Fibroblast of skin of left quadriceps (primary cell): ENCODE measurements at places on chromosomes 12 and 14.

GRCh38 chr12:82765971-82766705 is 79.4 kb downstream of the TMTC2 start:
- no peak for DNase-seq

DNA sequence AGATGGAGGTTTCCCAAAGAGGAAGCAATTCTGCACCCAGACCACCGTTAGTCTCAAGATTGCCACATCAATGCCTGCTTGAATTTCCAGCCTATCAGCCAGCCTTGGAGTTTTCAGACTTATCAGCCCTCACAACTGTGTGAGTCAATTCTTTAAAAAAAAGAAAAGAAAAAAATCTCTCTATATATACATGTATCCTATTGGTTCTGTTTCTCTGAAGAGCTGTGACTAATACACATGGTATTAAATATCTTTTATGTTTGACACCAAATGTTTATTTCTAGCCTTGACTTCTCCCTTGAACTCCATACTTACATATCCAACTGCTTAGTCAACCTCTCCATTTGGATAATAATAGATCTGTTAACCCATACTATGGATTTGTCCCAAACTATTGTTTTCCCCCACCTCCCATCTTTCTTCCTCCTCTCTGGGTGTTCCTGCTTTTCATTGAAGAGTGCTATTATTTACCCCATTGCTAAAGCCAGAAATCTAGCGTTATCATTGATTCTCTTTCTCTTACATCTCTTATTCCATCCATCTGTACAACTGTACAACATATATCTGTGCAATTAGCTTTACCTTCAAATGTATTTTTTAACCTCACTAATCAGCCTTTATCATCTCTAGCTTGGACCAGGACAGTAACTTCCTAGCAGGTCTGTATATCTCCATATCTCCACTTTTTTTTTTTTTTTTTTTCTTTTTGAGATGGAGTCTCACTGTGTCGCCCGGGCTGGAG is 22.7 kb upstream of the EID3 start:
- peak; percentile 93 for DNase-seq

DNA sequence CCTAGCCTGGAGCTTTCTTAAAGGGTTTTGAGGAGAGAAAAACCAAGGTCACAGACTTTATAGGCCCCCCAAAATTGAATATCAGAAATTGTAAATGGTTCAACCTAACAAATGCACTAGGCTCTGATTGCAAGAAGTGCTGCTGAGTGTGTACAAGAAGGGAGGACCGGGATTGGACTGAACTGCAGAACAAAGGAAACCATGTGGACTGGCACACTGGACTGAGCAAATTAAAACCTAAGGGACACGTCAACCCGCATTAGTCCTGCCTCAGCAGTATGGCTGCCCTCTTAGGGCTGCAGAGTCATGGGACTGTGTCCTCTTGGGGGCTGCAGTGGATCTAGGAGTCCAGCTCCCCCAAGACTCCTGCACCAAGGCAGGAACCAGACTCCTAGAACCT is 842 bp upstream of the CISTR start:
- no peak for DNase-seq

GRCh38 chr14:20652996-20653975 is 11.8 kb upstream of the OR6S1 start:
- DNase-seq = no peak

GRCh38 chr14:104864267-104865080 is 594 bp upstream of the CEP170B start:
- DNase-seq = no peak

DNA sequence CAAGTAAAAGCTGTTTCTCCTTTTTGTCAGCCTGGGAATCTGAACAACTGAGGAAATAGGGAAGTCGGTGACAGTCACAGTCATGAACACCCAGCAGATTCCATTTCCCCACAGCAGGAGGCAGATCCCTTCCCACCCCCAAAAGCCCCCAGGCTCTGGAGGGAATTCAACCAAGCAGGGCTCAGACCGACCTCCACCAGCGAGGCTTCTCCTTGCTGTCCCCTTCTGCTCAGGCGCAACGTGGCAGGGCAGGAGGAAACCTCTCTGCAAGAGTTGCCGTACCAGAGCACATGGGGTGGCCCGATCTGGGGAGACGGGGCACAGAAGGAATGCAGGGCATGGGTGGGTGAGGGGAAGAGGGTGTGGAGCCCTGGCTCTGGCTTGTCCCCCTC is 319 bp downstream of the GALNT6 start:
- no peak for DNase-seq

DNA sequence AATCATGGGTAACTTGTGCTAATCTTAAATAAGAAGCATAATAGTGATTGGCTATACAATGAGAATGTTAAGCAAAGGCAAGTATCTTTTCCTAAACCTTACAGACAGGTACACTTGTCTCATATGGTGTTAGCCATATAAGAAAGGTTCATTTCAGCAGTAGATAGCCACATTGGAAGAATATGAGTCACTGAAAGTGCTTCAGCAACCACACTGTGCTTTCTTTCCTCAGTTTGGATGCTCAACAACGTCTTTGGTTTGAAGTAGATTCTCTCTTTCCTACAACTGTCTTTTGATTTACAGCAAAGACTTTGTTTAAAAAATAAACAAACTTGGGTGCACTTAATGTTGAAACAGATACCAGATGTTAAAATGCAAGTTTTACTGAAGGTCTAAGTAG is 8.9 kb downstream of the DDHD1 start:
- no peak for DNase-seq

- no peak for DNase-seq
Observed at GRCh38 chr14:51119411-51120051, 24.6 kb upstream of the TRIM9 start.

- DNase-seq = no peak
Observed at GRCh38 chr12:103960616-103961227, 5.0 kb upstream of the TDG start.

- no peak for DNase-seq
Observed at GRCh38 chr12:114732426-114733030, 48.6 kb upstream of the TBX3 start.

- DNase-seq = no peak
Observed at GRCh38 chr12:72586456-72586855, 314.3 kb downstream of the TRHDE start.

DNA sequence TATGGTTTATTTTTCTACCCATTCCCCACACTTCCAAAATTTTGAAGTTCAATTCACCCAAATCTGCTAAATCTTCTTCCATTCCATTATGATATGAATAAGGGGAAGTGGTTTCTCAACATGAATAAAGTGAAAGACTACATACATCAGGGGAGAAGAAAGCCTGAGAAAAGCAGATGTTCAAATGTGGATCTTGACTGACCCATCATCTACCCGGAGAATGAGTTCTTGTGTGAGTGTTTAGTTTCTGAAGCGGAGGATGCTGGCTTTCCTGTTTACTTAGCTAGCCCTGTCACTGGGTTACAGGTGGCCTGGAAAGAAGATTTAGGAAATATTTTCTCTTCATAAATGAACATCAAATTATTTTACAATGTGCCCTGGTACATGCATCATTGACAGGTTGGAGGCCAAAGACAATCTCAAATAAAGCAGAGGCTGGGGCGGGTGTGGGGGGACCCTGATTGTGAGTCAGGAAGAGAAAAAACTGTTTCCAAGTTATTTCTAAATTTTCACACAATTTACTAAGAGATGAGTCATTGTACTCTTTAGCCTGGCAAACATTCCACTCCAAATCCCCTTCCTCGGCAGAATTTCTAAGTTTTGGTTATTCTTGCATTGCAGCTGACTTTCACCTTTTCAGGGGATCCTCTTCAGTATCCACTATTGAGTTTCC is 135.6 kb downstream of the SLC25A21 start:
- no peak for DNase-seq

DNA sequence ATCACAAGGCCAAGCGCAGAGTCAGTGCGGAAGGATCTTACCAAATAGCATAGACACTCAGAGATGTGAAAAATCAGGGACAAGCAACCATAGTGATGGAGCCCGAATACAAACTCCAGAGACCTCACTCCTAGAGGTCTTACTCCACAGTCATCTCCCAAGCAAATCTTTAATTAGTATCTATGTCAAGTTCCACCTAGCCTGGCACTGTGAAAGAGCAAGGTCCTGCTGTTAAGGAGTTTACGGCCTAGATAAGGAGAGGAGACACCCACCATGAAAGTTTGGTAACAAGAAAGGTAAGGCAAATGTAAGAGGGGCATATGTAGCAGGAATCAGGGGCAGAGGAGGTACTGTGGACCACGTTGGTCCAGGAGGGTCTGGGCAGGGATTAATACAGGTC is 7.4 kb upstream of the PLEKHG6 start:
- DNase-seq = no peak

GRCh38 chr14:29865299-29865698 is 62.3 kb downstream of the PRKD1 start:
- no peak for DNase-seq

DNA sequence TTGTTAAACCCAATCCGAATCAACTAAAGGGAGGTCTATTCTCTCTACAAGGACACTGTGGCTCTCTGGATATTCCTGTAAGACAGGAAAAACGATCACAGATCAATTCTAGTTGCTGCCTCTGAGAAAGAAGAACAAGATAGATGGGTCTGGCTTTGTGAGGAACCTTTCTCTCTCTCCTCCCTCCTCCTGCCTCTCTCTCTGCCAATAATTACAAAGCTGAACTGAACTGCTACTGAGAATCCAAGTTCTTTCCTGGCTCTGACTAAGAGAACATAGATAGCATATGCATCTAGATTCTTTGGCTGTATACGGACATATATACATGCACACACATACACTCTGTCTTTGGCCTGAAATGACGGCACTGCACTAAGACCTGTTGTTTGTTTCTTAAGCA is 27.6 kb downstream of the ETV6 start:
- no peak for DNase-seq

GRCh38 chr12:67155863-67156262 is 113.3 kb upstream of the CAND1 start:
- peak; percentile 8 for DNase-seq

DNA sequence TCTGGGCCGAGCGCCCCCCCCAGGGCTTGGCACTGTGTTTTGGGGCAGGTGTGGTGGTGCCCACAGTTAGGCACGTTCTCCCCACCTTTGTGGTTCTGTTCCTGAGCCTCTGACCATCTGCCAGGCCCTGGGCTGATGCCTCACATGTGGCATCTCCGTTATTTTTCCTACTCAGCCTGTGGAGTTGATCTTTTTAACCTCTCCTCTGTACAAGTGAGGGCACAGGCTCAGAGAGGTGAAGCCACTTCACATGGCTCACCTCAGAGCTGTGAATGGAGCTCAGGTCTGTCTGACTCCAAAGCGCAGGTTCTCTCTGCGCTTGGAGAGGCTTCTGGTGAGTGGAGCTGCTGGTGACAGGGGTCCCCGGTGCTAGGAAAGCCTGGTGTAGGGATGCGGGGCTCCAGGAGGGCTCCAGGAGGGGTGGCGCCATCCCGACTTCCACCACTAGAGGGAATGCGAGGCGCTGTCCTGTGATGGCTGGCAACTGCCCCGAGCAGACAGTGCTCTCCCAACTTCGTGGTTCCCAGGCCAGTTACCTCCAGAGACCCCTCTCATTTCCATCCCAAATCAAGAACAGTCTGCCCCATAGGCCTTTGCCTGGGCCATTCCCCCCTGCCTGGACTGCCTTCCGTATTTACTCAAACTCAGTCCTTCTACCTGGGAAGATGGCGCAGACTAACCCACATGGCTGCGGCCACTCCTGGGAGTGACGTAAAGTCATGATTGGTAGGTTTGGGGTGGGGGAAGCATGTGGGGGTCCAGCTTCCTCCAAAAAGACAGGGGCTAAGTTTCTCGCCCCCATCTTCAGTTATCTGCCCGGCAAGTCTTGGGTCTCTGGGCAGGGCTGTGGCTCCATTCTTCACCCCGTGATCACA is 9.9 kb downstream of the BCL7A start:
- DNase-seq = no peak

DNA sequence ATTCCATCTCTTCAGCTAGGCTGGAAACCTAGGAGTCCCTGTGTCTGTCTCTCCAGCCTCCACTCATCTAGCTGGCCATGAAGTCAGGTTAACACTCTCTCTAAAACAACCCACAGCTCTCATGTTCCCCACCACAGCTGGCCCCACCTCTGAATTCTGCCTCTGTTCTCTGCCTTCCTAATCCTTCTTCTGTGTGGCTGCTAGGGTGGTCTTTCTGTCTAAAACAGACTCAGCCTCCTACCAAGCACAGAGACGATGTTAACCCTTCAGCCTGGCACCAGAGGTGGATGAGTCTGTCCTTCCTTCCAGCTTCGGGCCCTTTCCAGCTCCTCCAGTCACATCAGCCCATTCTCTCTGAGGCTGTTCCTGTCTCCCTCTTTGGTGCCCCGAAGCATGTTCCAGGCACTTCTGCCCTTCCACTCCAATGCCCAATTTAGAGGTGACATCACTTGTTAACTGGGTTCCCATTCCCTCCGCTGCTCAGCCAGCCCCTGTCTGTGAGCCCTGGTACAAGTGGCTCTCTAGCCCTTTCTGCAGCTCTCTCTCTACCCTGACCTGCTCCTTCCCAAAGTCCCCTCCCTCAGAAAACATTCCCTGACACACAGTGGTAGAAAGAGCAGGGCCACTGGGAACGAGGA is 9.1 kb downstream of the FIGNL2 start:
- DNase-seq = no peak

GRCh38 chr12:33650832-33651231 is 211.2 kb upstream of the SYT10 start:
- no peak for DNase-seq

DNA sequence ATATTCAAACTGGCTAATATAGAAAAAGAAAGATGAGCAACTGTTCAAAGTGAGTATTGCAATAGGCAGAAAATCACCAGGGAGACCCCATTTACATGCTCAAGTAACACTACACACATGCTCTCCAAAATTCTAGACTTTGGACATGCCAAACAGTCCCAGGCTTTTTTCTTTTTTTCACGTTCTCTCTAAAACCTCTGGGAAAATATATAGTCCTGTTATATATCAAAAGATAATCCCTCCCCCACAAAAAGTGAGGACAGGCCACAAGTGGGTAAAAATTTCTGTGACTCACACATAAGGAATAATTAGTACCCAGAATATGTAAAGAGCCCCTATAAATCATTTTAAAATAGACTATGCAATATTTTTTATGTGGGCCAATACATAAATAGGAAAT is 55.2 kb downstream of the EFCAB11 start:
- peak; percentile 68 for DNase-seq

DNA sequence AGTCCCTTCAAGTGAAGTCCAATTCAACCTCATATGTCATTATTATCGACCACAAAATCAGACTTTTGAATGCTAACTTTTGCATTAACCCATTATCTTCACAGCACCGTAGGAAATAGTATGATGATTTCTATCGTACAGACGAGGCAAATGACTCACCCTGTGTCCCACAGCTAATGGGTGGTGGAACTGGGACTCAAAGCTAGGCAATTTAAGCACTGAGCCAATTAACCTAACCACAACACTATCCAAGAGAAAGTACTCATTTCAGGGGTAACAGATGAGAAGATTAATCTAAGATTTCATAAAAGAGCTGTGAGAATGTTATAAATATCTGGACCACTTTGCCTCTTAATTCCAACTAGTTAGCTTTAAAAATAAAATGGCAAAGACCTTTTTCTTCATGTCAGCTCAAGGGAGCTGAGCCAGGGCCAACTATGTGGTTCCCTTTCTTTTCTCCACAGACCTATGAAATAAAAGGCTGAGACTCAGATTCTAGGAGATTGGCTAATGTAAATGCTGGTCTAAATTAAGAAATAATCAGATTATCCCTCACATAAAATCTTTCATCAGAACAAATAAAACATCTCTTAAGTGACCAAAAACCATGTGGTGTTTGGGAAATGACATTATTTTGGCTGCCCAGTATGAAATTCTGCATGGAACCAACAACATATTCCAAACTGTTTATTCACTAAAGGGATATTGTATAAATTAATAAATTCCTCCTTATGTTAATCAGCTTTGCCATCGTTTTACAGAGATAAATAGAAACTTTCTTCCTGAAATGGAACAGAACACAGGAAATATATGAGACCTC is 4.9 kb downstream of the PTGER2 start:
- DNase-seq = no peak

GRCh38 chr12:99142651-99143050 is 497.6 kb downstream of the APAF1 start:
- no peak for DNase-seq
